ENCODE measurements at places on chromosomes 1 and 21.

- no peak for DNase-seq
These were observed 27.2 kb downstream of the SYT6 start for GRCh38 chr1:114126261-114127095.

- no peak for DNase-seq
These were observed 314.1 kb downstream of the PLPP3 start for GRCh38 chr1:56265216-56265615.

DNA sequence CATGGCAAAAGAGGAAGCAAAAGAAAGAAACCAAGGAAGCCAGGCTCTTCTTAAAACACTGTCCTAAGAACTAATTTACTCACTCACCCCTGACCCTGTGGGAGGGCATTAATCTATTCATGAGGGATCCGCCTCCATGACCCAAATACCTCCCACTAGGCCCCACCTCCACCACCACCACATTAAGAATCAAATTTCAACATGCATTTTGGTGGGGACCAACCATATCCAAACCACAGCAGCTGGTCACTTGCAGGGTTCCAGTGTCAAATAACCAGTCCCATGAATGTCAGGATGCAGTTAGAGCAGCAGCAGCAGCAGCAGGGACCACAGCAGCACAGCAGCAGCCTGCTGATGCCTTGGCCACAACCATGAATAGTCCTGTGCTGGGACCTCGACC lies 83.8 kb downstream of the ZC3H11B start:
- DNase-seq, result no peak

GRCh38 chr1:87812871-87813577 lies 484.3 kb downstream of the LMO4 start:
- DNase-seq, result no peak

- DNase-seq, result no peak
These were observed 83.4 kb downstream of the IGSF21 start for GRCh38 chr1:18191037-18191436.

GRCh38 chr1:41333146-41333784 lies 28.0 kb upstream of the FOXO6 start:
- no peak for DNase-seq

DNA sequence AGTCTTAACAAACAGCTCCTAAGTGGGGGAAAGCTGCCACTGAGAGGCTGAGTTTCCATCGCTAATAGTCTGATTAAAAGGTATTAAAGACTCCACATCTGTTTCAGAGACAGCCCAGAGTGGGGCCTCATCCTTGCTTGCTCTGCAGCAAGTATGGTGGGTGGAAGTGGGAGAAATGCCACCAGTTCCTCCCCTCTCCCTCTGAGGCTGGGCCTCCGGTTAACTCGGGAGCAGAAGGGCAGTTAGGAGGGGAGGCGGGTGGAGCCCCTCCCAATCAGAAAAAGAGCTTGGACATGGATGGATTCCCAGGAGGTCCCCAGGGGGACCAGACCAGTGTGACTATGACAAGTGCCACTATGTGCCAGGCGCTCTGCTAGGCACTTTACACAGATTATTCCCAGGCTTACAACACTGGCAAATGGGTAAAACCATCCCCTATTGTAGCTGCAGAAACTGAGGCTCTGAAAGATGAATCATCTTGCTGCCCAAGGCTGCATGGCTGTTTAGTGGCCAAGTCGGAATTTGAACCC lies 11.4 kb upstream of the ASCL5 start:
- DNase-seq, result no peak

DNA sequence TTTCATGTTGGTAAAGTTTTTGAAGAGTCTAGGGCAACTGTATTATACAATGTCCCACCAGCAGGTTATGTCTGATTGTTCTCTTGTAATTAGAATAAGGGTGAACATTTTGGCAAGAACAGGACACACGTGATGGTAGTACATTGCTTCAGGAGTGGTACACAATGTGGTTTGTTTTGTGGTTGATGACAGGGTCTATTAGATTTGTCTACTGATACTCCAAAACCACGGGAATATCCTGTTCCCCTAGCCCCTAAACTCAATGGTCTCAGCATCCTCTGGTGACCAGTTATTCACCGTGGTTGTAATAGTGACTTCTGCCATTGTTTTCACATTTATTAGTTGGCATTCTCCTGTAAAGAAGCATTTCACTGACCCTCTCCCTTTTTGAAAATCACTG lies 22.1 kb upstream of the ACTA1 start:
- no peak for DNase-seq

GRCh38 chr1:11524465-11525150 lies 45.7 kb downstream of the DISP3 start:
- DNase-seq, result no peak

- no peak for DNase-seq
These were observed 35.0 kb downstream of the ACP6 start for GRCh38 chr1:147635342-147635741.

DNA sequence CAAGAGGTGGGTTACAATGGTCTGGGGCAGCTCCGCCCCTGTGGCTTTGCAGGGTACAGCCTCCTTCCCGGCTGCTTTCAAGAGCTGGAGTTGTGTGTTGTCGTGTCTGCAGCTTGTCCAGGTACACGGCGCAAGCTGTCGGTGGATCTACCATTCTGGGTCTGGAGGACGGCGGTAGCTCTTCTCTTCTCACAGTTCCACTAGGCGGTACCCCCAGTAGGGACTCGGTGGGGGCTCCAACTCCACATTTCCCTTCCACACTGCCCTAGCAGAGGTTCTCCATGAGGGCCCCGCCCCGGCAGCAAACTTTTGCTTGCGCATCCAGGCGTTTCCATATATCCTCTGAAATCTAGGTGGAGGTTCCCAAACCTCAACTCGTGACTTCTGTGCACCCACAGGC lies 12.3 kb upstream of the CDCP2 start:
- no peak for DNase-seq
